HCT116 (cell line): ENCODE measurements at places on chromosomes 3 and 15.

DNA sequence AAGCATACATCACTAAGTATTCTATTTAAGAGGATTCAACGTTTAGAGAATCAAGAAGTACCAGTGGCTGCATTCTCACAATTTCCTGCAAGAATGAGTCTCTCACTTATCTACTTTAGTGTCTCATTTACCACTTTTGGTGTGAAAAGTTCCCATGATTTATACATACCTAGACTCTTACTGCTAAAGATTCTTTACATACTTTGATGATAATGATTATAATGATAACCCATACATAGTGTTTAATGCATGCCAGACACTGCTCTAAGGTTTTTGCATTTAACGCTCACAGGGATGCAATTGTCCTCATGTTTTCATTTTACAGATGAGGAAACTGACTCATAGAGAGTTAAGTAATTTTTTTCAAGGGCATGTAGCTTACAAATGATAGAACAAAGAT is 133.6 kb downstream of the TMEM108 start:
- DNase-seq: no peak

DNA sequence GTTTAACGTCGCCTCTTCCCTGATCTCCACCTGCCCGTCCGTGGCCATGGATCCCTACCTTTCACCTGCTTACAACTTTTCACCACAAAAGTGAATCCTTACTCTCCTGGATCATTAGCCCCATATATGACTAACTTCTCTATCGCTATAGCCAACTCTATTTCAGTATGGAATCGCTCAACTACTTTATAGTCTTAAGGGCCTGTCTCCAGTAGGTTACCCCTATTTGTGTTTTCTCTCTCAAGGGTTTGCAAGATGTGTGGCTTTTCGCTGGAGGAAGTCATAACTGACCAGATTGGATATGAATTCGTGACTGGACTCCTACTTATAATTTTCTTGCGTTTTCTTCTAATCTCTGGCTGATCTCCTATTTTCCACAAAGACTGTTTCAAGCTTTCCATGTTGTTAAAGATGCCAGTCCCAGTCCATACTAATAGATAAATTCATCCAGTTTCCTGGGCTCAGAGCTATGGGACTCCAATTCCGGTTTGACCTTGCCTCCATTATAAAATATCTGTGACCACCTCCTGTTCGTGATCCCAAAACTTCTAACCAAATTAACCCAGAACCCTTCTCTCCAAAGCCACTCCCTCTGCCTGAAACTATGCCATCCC is 1.3 kb upstream of the STAG1 start:
- no peak for DNase-seq

GRCh38 chr3:24678421-24678865 is 183.8 kb upstream of the THRB start:
- no peak for DNase-seq

- DNase-seq: peak; percentile 22
These were observed 3.8 kb upstream of the KIF23 start for GRCh38 chr15:69410248-69410874.
